ENCODE measurements at places on chromosomes 2 and 18. TPM values are rescaled to one million over a fixed set of nuclear protein-coding genes. Genes with fewer than 3 reads are reported as not detected.

The TEX44 gene
- not detected for total RNA-seq

The OBSL1 gene
- 47.1 TPM for total RNA-seq

The B3GNT7 gene
- total RNA-seq: 9.0 TPM

The DYNAP gene
- total RNA-seq: not detected

The PROM2 gene
- total RNA-seq: 2.1 TPM

The APOB gene
- 0.69 TPM for total RNA-seq

The ABCG8 gene
- total RNA-seq: 1.2 TPM

The BCL2 gene
- 21.2 TPM for total RNA-seq

The SEPTIN10 gene
- total RNA-seq: 80.5 TPM

The CCDC102B gene
- total RNA-seq: 21.2 TPM

The SNORC gene
- total RNA-seq: 4.6 TPM

The PSMA8 gene
- 0.46 TPM for total RNA-seq

The STARD6 gene
- not detected for total RNA-seq

The MYOM1 gene
- 10.4 TPM for total RNA-seq

The CRYBA2 gene
- total RNA-seq: not detected

The ALPI gene
- total RNA-seq: not detected

The BCS1L gene
- total RNA-seq: 26.5 TPM

The NDC80 gene
- total RNA-seq: 14.3 TPM

The ALPG gene
- total RNA-seq: not detected

The SRD5A2 gene
- 0.23 TPM for total RNA-seq

The LRPPRC gene
- total RNA-seq: 117 TPM

The CLEC4F gene
- total RNA-seq: not detected

The TRAK2 gene
- total RNA-seq: 57.7 TPM

The PRKAG3 gene
- not detected for total RNA-seq

The STK11IP gene
- 17.8 TPM for total RNA-seq

The MAPRE2 gene
- total RNA-seq: 112 TPM

The TRPM8 gene
- 4.6 TPM for total RNA-seq

The APLF gene
- total RNA-seq: 17.8 TPM

The CXCR1 gene
- not detected for total RNA-seq

The CHMP3 gene
- total RNA-seq: 53.1 TPM

The NOL4 gene
- total RNA-seq: 71.3 TPM

The PKDCC gene
- 13.4 TPM for total RNA-seq

The ITGB6 gene
- total RNA-seq: 0.92 TPM

The GALNT3 gene
- 4.6 TPM for total RNA-seq
